Occipital lobe (tissue), 3 donors: ENCODE measurements at places on chromosomes 1 and 21.

GRCh38 chr1:206790502-206791250, 18.4 kb upstream of the IL10 start:
- DNase-seq, result no peak

DNA sequence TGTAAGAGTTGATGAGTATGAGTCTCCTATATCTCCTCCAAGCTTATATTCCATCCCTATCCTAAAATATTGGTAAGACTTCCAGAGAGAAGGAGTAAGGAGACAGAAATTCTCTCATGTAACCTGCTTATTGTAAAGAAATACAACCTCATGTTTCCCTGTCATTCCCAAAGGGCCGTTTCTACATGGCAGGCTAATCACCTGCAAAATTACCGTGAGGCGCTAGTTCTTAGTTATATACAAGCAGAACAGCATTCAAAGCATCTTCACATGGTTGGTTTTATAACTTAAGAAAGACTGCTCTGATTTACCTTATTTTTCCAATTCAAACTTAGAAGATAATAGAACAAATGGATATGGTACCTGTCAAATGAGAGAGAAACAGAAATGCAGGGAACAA, 42.9 kb downstream of the DAB1 start:
- DNase-seq, result no peak

DNA sequence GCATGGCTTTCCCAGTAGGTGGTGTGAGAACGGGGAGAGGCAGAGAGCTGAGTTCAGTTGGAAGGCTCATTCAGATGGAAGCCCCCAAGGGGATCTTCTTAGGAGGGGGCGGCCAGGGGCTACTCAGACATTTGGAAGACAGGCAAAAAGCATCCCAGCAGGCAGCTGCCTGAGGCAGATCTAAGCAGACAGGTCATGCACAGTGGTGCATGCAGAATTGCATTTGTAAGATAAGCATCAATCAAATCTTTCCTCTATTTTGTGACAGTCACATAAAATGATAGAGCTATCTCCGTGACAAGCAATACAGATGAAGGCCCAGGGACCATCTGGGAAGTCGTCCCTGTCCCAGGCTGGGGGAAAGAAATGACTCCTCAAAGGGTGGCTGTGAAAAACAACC, 3.8 kb downstream of the RAB3B start:
- DNase-seq, result no peak

GRCh38 chr1:185560760-185561159, 173.4 kb upstream of the HMCN1 start:
- DNase-seq, result no peak

DNA sequence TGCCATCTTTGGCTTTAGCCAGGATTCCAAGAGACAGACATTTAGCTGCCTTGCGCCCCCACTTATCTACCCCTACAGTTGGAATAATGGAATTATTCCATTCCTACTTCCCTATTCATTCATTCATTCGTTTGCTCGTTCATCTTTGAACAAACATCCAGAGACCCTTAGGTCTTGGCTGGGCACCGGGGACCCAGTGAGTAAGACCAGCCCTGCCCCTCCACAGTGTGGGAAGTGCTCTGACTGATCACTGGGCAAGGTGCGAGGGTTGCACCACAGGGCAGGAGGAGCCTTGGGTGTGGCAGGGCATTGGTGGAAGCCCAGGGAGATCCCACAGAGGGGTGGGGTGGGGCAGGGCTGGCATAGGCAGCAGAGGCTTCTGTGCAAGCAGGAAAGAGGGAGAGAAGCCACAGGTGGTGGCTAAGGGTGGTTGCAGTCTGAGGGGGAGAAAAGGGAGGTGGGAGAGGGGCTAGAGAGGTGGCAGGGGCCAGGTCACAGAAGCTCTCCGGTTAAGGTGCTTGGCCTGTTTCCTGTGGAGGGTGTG, 35.0 kb upstream of the TMEM61 start:
- DNase-seq, result no peak

GRCh38 chr1:171455967-171456366, 29.4 kb upstream of the PRRC2C start:
- no peak for DNase-seq

- DNase-seq, result peak; percentile 93
Measured at GRCh38 chr1:173476665-173477285, 360 bp upstream of the PRDX6 start.

DNA sequence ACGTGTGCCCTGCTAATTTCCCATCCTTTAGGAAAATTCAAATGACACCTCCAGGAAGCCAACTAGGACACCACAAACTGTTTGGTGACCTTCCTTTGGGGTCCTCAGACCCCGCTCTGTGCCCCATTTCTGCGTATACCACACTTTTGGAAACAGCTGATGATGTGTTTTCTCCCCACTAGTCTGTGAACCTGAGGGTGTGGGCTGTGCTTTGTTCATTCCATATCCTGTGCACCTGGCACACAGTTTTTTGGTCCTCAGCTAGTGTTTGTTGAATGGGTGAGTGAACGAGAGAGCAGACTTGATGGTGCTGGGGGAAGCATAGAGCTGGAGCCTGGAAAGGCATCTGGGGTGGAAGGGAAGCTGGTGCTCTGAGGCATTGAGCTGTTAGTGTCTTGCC, 48.6 kb downstream of the RPS6KA1 start:
- no peak for DNase-seq

GRCh38 chr1:68217060-68217554, 15.2 kb downstream of the WLS start:
- DNase-seq, result no peak

- no peak for DNase-seq
Measured at GRCh38 chr1:109824349-109825115, 60.8 kb upstream of the EPS8L3 start.

DNA sequence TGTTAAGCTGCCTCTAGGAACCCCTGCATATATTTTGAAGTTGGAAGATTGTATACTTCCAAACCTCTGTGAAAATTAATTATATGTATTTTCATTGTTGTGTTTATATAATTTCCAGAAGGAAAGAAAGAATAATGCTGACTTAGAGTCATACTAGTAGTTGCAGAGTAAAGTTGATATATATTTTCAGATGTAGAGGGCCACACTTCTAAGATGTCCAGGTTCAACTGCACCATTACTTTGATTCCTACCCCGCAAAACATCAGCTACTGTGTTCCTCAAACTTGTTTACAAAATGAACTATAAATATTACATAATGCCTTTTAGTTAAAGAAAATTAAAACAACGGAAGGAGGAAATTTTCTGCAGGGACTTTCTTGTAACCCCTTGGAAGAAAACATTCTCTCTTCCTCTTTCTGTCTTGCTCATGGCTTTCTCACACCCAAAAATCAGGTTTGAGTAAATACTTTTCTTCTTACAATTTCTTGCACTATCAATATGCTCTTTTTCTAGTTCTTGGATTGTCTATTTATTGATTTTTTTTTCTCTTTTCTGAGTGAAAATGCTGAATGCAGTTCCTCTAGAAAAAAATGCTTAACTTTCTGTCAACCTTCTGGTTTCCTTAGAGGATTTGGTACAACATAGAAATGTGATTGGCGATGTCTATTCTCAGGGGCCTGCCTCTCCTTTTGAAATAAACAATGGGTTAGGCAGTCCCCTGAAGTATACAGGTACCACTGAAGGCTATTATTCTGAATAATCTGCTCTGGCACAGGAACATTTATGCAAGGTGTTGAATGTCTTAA, 867.8 kb downstream of the TTLL7 start:
- no peak for DNase-seq
